ENCODE measurements at places on chromosomes 4 and X.

DNA sequence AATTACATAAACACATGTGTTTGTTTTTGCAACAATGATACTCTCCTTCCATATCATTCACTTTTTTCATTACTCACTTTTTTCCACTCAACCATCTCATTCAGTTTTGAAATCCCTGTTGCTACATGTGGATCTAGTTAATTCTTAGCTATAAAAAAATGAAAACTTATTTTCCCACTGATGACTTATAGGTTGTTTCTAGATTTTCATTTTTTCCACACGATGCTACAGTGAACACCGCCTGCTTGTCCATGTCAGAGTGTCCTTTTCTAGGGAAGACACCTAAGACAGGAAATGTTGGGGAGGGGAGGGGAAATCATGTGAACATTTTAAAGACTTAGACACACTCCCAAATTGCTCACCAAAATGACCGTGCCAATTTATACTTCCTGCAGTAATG, 70.2 kb downstream of the SUPT20HL2 start:
- no peak for DNase-seq

- DNase-seq: no peak
Observed at GRCh38 chrX:140764401-140764919, 54.9 kb downstream of the LINC00632 start.

DNA sequence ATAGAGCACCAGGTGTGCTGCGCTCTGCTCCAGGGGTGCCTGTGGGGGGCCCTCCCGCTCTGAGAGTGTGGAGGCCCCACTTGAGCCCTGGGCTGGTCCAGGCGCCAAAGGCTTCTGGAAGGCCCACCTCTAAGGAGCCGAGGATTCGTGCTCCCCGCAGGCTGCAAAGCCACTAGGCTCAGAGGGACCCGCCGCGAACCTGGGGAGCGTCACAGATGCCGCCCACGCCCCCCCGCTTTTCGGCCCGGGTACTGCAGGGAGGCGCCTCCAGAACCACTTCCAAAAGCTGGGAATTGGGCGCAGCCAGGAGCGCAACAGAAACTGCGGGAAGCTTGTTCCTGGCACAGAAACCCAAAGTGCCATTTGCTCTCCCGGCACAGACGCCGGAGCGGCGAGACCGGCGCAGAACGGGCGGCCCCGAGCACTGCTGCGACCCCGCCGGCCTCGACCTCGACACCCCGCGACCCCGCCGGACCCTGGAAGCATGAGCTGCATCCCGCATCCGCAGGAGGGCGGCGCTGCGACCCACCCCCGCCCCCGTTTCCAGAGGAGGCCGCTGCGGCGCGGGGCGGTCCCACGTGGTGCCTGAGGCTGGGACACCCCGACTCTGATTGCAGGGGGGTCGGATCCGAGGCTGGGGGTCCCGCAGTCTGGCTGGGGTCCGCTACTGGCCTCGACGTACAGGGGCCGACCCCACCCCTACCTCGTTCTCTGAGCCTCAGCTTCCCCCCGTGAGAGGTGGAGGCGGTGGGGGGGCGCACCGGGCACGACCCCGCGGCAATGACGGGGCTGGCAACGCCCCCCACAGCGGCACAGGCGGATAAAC, 30.8 kb downstream of the CPLX1 start:
- DNase-seq: no peak

DNA sequence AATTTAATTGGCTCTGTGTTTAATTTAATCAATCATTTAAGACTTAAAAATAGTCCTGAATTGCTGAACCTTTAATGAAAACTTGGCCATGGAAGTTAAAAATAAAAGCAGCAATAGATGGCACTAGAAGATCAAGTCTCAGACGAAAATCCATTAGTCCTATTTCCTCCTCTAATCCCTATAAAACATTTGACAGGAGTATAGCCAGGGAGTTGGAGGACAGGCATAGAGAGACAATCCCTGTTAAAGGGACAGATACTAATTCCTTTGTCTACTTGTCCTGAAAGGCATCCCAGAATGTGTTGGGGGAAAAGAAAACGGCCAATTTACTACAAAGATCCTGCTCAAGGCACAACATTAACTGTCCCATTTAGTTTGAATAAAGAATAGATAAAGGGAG, 276.3 kb upstream of the TACR3 start:
- no peak for DNase-seq

GRCh38 chr4:176277162-176277904, 8.3 kb upstream of the ASB5 start:
- peak; percentile 1 for DNase-seq

GRCh38 chrX:9609499-9609898, 144.6 kb downstream of the TBL1X start:
- DNase-seq: no peak

- DNase-seq: no peak
Observed at GRCh38 chr4:163591614-163592020, 97.1 kb downstream of the TMA16 start.

- no peak for DNase-seq
Observed at GRCh38 chrX:47198687-47199080, 5.1 kb downstream of the UBA1 start.

DNA sequence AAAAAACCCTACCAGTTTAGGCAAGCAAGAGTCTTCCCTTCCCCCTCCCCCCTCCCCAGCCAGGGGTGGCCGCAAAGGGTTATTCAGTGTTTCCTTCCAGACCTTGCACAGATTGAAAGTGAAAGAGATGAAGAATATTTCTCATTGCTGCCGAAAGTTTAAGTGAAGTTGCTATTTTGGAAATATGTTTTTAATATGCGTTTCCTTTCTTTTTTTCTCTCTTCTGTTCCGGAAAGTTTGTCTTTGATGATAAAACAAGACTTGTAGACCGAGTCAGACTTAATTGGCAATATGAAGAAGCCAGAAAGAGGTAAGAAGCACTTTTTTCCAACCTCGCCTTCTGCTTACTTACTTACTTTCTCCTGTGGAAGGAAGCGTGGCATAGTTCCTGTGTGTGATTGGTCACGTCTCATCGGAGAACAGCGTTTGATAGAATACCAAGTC, 58.5 kb upstream of the CLCN4 start:
- no peak for DNase-seq

- no peak for DNase-seq
Observed at GRCh38 chr4:171721937-171722336, 91.3 kb upstream of the GALNTL6 start.

DNA sequence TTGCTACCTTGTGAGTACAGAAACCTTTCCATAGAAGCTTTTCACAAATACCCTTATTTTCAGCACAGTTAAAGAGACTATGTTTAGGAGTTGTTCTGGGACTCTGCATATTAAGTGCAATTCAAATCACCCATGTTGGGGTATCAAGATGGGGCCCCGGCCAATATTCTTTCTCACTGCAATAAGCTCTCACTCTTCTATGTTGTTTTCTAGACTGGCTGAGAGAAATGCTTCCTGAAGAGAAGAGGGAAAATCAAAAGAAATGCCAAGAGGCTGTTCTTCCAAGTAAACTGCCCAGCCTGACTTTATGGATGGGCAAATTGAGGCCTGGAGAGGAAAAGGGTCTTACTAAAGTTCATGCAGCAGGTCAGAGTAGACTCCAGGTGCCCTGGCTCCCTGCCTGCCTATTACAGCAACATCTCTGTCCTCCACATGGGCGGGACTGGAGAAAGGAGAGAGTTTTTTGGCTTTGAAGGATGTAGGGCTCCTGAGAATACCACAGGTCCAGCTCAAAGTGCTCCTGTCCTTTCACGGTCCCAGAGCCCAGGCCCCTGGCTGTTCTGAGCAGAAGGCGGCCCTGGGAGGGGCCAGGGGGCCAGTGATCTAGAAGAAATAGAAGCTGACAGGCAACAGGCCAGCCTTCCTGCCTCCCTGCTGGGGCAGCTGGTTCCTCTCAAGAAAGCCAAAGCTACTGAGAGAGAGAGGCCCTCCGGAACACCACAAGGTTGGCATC, 745 bp upstream of the IQSEC2 start:
- no peak for DNase-seq

GRCh38 chrX:134864431-134864830, 126.4 kb upstream of the SMIM10 start:
- DNase-seq: no peak

- no peak for DNase-seq
Observed at GRCh38 chrX:100731441-100732281, at the start of gene SYTL4. Gene SYTL4, minus strand, starts transcription at chrX:100732121. Its CDS starts 30,084 bp downstream, at chrX:100702037.

- DNase-seq: no peak
Observed at GRCh38 chr4:7811536-7812191, 128.0 kb downstream of the AFAP1 start.

GRCh38 chr4:143384381-143384994, 47.8 kb downstream of the GAB1 start:
- no peak for DNase-seq

DNA sequence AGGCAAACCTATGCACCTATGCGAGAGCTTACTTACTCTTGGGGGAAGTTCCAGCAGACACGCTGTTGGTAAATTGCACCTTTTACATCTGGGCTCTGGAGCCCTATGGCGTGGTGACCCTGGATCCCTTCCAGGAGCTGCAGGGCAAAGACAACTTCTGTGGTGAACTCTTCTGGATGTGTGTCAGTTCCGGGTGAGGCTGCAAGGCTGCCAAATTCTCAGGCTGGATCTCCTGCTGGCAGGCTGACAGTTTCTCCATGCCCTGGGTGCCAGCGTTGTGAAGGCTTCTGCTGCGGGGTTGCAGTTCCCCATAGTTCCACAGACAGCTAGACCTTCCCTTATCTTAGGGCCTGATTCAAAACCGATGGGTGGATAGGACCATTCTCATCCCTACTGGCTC, 37.9 kb downstream of the RAP2C start:
- DNase-seq: no peak

DNA sequence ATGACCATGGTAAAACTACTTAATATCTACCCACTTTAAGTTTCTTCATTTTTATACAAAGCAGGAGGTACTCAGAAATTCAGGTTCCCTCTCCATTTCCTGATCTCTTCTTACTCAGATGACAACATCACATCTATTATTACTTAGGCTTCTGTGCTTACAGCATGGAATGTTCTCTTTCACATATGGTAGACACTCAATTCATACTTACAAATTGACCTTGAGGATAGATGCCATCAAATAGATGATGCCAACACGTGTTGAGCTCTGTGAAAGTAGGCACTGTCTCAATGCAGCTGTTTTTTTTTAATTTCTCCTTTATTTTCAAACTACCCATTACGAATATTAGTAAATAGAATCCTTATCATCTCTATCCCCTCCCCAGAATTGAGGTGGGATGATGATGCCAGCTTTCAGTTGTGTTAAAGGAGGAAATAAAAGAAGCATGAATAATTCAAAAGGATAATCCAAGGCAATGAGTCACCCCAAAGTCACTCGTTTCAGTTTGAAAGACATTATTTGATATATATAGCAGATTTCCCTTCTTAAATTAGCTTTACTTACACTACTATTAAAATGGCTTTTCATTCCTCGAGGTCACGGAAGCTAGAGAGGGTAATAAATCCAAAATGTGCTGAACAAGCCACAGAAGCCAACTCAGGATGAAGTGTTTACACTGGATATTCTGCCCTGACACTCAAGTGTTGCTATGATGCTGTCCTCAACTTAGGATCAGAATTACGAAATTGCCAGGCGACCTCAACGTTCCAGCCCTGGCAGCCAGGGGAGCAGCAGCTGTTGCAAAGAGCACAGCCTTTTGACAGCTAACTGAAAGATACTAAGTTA, 124.2 kb upstream of the EOLA2 start:
- DNase-seq: no peak

GRCh38 chr4:135694066-135694465, 1492.5 kb upstream of the PABPC4L start:
- no peak for DNase-seq

DNA sequence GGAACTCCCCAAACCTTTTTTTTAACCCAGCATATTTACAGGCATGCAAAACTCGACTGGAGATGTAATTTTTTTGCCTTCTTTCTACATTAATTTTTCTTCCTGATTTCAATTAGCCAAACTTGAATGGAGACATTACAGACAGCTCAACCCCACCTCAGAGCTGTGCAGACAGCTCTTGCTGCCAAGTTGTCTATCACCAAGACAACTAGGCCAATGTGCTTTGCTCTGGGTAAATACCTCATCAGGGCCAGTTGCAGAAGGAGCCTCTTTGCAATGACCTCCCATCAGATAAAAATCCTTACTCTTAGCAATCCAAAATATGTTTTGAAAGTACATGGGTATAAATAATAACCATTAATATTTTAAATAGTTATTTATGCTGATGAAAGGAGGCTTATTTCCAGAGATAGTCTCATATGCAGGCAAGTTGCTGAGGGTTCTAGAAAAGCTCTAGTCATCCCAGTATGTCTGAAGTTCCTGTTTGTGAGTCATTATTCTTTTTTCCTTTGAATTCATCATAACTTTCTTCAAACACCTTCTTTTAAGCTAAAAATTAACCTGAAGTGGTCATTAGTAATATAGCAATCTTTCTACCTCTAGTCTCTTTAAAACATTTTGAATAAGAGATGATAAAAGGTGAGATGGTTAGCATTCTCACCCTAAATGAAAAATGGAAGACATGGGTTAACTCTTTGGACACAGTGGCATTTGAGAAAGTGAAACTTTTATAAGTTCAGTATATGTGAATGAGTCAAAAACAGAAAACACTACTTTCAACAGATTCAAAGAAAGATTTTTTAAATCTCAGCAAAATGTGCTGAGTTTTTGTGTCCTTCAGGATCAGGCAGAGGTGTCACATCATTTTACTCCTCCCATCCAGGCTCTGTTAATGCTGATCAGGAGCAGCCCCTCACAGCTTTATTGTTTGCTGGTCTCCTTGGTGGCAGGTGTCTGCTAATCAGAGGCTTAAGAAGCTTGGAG, 475.5 kb upstream of the FGF16 start:
- no peak for DNase-seq

GRCh38 chr4:15541941-15542340, 72.3 kb downstream of the CC2D2A start:
- DNase-seq: no peak

DNA sequence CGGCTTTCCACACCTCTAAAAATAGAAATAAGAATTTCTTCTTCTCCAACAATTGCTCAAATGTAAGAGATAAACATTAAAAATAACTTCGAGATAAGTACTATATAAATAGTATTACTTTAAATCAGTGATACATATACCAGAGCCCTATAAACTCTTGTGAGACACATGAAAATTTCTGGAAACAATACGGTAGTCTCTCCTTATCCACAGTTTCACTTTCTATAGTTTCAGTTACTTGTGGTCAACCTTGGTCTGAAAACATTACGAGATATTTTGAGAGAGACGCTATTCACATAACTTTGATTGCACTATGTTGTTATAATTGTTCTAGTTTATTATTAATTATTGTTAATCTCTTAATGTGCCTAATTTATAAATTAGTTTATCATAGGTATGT, 101.5 kb upstream of the CXXC4 start:
- no peak for DNase-seq

Measured in NCI-H1048 (cell line).